AG09309 (cell line): ENCODE measurements at places on chromosomes 11 and 22.

- no peak for DNase-seq
Measured at GRCh38 chr11:34565417-34566207, 52.0 kb upstream of the ELF5 start.

GRCh38 chr11:47524291-47524874 lies 28.5 kb downstream of the CELF1 start:
- no peak for DNase-seq

DNA sequence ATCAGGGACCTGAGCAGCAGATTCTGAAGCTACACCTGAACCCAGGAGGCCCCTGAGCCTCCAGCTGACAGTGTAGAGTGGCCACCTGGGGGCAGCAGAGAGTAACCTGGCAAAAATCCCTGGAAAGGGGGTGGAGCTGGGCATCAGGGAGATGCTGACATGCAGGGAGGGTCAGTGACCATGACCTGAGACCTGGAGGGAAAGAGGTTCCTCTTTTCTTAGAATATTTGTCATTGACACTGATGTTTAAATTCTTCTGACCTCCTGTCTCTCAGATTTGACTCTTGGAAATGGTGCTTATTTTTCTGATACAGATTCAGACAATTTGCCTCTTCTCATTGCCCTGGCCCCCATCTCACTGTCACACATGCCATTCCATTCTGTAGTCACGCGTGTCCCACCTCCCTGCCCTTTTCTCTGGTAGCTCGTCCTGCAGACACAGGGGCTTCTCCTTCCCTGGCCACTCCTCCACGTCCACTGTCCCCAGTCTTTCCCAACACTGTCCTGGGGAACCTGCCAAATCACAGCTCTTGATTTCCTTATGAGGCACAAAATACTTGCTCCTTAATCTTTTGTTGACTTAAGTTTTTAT lies 117.2 kb upstream of the IGLL5 start:
- no peak for DNase-seq

DNA sequence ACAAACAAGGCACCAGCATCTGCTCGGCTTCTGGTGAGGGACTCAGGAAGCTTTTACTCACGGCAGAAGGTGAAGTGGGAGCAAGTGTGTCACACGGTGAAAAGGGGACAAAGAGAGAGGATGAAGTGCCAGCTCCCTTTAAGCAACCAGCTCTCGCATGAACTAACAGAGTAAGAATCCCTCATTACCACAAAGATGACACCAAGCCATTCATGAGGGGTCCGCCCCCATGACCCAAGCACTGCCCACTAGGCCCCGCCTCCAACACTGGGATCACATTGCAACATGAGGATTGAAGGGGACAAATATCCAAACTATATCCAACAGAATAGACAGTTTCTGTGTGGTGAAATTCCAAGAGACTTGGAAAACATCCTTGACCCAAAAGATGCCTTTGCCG lies 198.2 kb upstream of the POU2AF2 start:
- DNase-seq, result no peak

DNA sequence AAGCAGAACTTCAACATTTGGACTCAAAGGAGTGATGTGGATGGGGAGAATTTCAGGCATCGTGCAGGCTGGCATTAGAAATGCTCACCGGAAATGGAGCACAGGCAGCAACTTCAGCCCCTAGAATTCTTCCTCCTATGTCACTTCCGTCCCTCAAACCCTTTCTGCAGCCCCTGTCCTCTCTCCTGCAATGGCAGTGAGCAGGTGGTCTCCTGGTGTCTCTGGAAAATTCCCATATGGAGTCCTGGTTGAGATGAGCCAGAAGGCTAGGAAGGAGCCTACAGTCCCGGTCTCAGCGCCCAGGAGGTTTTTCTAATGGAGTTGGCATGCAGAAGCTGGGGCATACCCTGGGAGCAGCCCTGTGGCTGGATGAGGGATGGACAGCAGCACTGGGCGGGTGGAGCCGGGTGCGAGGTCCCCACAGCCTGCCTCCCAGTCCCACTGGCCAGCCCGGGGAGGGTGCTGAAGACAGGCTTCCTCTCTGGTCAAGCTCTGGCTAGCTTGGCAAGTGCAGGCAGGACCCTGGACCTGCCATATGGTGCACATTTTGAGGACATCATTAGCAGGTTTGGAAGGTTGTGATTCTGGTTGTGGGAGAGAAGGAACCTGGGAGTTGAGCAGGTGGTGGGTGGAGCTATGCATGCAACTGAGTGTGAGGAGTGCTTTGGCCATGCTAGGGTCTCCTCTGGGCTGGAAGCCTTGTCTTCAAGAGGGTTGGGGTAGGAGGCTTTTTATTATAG lies 59.8 kb upstream of the B3GAT1 start:
- no peak for DNase-seq

GRCh38 chr11:7592711-7593110 lies 78.9 kb downstream of the PPFIBP2 start:
- peak; percentile 59 for DNase-seq

DNA sequence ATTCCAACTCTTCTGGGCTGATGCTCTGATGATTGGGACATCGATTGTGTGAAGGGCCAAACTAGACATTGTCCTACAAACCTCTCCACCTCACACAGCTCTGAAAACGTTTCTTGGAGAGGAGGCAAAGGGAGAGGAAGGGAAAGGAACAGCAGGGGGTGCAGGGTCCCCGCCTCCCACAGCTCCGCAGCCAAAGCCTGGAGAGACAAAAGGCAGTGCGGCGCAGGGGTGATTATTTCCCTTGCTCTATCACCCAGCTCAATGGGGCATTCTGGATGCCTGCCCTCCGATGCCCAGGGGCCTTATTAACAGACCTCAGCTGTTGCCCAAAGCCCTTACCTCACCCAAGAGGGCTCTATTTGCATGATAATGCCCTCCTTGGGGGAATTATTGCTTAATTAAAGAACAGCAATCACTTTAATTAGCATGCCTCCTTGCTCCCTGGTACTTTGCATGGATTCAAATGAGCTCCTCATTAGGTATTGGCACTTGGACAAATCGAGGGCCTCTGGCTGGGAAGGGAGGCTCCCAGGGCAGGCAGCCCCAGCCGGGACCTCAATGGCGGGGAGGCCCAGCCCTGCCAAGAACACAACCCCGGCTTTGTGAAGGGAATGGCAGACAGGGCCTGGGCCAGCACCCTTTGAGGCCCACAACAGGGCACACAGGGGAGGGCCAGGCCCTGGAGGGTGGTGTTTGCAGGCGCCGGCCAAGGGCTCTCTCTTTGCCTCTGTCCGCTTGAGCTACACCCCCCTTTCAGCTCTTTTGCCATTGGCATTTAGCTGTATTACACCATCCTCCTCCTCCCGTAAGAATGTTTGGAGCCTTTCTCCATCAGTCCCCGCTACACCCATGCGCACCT lies 19.8 kb upstream of the CDON start:
- no peak for DNase-seq

DNA sequence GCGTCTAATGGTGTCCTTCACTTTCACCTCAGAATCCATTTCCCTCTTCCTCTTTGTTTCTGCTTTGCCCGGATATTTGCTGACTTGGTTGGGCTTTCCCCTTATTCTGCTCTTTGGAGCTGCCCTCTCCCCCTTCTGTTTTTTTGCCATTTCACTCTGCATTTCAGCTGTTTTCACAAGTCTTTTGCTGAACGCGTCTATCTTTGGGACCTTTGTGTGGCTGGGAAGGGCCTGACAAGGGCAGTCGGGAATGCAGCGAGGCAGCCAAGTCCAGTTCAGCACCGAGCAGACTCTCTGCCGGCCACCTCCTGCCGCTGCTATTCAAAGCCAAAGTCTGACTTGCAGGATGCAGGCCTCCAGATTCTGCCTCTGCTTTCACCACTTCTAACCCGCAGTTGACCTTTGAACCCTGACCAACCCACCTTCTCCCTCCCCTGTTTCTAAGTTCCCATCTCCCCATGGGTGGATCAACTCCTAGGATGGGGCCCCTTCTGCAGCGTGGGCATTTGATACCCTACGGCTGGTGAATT lies 38.2 kb downstream of the FEZ1 start:
- no peak for DNase-seq

DNA sequence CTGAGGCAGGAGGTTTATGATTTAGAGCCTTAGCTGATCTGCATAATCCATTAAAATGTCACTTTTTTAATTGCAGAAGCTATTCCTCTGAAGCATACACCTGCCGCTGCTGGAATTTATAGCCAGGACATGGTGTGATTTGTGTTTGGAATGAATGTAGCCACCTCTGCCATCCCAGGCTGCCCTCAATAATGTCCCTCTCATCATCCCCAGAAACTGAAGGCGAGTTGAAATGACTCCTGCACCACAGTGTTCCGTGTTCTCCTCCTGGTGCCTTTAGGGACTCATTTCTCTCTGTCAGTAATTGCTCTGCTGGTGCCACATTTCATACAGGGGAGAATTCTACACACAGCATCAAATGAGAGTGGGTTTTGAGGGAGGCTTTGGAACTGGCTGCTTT lies 191.0 kb downstream of the C11orf91 start:
- DNase-seq, result no peak

DNA sequence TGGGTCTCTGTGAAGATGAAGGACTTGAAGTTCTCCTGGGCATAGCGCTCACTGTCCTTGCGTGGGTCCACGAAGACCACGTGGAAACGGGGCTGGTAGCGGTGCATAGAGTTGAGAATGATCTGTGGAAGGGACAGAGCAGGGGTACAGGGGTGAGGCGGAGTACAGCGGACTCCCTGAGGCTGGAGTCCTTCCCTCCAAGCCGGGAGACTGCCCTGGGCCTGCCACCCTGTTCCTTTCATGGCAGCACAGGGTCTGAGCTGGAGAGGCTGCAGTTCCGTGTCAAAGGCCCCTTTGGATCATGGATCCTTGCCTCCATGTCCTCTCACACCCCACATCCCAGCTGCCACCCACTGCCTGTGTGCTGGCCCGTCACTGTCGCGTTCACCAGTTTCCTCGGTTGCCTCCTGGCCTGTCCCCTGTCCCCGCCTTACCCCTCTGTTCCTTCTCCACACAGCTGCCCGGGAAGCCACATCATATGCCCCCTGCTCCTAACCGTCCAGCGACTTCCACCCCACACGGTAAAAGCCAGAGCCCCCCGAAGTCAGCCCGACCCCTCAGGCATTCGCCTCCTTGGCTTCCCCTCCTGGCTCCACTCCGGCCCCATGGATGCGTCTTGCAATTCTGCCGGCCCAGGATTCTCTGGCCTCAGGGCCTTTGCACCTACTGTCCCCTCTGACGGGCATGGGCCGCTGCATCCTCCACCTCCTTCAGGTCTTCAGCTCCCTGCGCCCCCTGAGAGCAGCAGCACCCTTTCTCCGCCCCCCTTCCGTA lies 3.4 kb upstream of the NUDT8 start:
- no peak for DNase-seq

- peak; percentile 80 for DNase-seq
Measured at GRCh38 chr22:26550498-26551033, 38.3 kb upstream of the TFIP11 start.

DNA sequence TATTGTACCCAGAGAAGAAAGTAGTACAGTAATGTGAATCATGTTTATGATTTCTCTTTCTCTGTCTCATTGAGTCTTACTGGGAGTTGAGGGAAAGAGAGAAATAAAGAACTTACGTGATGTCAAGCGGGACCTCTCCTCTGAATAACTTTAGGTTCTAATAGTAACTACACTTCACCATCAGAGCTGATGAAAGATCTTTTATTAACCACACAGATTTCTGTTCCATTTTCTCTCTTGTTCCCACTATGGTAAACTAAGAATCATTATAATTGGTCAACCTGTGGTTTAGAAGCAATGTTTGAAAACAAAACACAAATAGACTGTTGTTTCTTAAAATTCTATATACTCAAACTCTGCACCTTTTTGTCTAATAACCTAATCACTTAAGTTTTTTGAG lies 142.3 kb downstream of the ELP4 start:
- DNase-seq, result no peak

DNA sequence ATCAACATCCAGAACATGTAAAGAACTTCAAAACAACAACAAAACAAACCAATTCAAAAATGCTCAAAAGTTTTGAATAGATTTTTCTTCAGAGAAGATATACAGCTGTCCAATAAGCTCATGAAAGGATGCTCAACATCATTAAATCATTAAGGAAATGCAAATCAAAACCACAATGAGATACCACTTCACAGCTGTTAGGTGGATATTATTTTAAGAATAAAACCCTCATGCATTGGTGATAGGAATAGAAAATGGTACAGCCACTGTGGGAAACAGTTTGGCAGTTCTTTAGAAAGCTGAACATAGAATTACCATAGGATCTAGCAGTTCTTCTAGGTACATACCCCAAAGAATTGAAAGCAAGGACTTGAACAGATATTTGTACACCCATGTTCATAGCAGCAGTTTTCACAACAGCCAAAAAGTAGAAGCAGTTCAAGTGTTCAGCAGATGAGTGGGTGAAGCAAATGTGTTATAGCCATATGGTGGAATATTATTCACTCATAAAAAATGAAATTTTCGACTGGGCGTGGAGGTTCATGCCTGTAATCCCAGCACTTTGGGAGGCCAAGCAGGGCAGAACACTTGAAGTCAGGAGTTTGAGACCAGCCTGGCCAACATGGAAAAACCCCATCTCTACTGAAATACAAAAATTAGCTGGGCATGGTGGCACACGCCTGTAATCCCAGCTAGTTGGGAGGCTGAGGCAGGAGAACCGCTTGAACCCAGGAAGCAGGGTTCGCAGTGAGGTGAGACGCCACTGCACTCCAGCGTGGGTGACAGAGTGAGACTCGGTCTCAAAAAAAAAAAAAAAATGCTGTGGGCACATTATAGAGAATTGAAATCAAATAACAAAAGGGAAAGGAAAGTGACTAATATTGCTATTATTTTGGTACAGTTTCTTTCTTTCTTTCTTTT lies 42.9 kb downstream of the CBL start:
- no peak for DNase-seq

DNA sequence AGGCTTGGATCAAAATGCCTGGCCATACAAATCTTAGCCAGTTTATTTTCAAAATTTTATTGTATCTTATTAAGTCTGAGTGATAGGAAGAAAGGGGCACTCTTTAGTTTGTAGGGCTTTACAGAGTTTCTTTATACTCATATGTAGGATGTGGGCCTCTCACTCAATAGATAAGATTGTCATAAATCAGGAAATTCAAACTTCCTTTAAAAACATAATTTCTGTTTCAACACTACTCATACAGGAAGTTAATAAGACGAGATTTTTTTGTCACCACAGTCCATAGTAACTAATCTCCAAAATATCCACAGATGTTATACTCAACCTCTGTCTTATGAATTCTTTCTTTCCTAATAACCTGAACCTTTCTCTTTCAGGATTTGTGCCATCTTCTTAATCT lies 13.3 kb upstream of the OR56B4 start:
- no peak for DNase-seq
